ENCODE measurements at places on chromosomes 6 and 20. TPM values are rescaled to one million over a fixed set of nuclear protein-coding genes. Genes with fewer than 3 reads are reported as not detected.

- no peak for DNase-seq
Observed at GRCh38 chr20:46060301-46060881, 29.4 kb downstream of the NCOA5 start.

Gene CMTR1
- total RNA-seq: 28.1 TPM

- no peak for DNase-seq
Observed at GRCh38 chr6:83169106-83169505, 24.0 kb downstream of the PGM3 start.

GRCh38 chr6:157648561-157648960 lies 174.5 kb upstream of the SNX9 start:
- no peak for DNase-seq

Gene AGER
- total RNA-seq: 3.8 TPM

- DNase-seq: no peak
Observed at GRCh38 chr20:57391439-57392301, 474 bp downstream of the RBM38 start.

Gene OPN5
- total RNA-seq: 0.85 TPM

DNA sequence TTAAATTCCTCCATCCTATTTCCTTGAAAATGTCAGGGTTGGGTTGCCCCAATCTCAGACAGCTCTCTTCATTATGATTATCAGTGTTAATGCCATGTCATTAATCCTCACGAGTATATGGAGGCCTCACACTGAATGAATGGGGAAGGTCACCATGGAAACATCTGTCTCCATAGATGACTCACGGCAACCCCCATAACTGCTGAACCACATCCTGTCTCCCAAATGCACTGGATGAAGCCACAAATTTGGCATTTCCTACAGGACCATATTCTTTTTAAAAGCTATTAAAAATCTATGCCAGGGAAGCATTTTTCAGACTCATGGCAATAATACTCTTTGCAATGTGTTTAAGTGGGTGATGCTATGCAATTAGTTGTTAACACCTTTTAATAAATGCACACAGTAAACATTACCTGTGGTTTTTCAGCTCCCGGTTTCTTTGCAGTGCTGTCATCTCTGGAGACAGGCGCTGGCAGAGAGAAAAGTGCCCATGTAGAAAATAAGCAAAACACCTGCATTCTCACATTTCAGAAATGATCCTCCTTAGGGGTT lies 80.1 kb upstream of the PTPRK start:
- DNase-seq: no peak

DNA sequence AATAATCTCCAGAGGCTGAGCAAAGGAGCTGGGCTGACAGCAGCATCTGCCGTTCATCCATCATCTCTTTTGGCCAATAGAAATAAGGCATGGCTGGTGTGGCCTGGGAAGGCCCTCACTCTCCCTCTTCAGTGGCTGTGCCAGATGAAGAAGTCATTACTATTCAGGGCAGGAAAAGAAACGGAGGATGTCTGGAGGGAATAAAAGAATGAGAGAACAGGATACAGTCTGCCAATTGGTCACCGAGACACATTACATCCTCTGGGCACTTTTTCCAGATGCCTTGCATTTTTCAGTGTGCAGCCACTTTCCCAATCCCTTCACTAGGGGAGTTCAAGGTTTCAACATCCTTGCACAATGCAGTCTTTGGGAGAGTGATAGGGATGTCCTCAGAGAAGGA lies 32.2 kb upstream of the VGLL2 start:
- no peak for DNase-seq

GRCh38 chr20:50776122-50776817 lies 18.6 kb upstream of the BCAS4 start:
- DNase-seq: no peak

DNA sequence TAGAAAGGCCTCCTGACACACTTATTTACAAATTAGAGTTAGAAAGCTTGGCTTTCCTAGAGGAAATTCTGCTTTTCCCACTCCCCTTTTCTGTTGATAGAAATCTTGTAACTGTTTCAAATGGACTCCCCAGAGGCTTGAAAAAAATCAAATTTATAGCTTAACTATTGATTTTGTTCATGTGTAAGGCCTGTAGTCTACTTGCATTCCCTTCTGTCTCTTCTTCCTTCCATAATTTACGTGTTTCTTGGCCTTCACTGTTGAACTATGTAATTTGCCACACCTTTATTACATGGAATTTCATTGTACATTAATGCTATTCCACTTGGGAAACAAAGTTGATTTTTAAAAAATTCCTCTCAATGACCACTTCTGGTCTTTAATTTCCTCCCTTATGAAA lies 81.4 kb downstream of the LAMP5 start:
- DNase-seq: no peak

DNA sequence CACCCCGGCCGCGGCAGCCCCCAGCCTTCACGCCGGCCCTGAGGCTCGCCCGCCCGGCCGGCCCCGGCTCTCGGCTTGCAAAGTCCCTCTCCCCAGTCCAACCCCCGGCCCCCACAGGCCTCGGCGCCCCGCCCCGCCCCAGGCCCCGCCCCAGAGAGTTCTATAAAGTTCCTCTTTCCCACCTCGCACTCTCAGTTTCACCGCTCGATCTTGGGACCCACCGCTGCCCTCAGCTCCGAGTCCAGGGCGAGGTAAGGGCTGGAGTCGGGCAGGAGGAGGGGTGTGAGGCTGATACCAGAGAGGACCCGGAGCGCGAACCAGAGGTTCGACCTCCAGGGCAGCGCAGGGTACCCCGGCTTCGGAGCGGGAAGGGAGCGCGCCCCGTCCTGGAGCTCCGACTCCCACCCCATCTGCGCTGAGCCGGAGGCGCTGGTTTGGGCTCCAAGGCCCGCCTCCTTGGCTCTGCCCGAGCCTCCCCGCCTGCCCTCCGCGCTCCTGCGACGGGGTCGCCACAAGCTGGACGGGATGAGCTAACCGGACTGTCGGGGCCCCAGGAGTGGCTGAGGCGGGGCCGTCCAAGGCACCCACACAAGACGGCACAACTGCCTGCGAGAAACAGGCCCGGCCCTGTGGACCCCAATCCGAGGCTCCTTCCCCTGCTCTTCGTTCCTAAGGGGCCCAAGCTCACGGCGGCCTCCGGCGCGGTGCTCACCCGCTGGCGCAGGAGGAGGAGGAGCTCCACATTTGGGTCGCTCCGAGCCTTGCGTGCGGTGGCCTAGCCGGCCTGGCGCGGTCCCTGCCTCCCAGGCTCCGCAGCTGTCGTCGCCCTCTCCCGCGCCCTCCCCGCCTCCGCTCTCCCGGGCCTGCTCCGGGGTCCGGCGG lies at the start of gene IRF4:
Gene IRF4 (plus strand): TSS at position 194 of the 882 bp plus-strand sequence. CDS start 1,401 bp downstream, outside the sequence.
- no peak for DNase-seq

DNA sequence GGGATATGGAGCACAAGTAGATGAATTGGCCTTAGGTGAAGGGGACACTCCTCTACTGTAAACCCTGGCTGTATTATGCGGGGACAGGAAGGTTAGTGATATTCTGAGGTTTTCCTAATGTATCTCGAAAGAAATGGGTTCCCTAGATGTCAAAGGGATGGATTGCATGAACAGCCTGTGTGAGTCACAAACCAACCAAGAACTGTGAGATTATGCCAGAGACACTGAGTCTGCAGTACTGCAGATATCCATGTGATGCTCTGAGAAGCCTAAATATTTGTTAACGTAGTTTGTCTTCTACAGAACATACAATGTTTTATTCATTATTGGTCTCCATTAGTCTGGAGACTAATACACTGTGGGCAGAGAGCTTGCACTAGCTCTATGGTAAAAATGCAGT lies 182.2 kb downstream of the AKAP7 start:
- no peak for DNase-seq

DNA sequence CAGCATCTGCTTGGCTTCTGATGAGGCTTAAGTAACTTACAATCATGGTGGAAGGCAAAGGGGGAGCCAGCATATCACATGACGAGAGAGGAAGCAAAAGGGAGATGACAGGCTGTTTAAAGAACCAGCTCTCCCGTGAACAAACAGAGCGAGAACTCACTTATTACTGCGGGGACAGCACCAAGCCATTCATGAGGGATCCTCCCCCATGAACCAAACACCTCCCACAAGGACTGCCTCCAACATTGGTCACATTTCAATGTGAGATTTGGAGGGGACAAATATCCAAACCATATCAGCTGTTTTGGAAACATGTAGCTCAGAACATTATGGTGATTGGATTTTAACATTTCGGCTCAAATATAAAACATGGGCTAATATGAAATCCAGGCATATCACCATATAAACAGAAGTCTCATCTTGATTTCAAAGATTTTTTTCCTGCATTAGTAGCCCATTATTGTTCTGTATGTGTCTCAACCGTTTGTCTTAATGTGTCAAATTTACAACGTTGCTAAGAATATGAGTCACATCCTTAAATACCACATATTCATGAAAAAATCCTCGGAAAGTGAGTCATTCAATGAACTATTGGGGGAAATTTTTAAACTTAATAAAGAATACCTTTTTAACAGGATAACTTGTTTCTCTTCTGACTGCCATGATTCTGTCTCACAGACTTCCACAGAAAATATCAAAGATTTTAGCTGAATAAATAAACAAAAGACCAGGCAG lies 894.3 kb downstream of the TFAP2A start:
- no peak for DNase-seq

DNA sequence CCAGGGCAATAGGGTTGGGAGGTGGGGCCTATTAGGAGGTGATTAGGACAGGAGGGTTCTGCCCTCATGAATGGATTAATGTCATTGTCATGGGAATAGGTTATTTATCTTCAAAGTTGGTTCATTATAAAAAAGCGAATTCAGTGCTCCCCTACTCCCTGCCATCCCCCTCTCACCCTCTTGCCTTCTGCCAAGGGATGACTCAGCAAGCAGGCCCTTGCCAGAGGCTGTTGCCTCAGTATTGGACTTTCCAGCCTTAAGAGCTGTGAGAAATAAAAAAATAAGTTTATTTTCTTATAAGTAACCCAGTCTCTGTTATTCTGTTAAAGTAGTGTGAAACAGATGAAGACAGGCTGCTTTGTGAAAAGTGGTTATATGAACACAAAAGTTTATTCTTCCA lies 381.1 kb upstream of the ZFP64 start:
- DNase-seq: no peak

Gene DDO
- total RNA-seq: 0.41 TPM

GRCh38 chr20:32457479-32457986 lies 99.4 kb downstream of the ASXL1 start:
- DNase-seq: peak; percentile 58

Gene FUT9
- total RNA-seq: 0.11 TPM
